ENCODE measurements at places on chromosomes 1 and 21.

DNA sequence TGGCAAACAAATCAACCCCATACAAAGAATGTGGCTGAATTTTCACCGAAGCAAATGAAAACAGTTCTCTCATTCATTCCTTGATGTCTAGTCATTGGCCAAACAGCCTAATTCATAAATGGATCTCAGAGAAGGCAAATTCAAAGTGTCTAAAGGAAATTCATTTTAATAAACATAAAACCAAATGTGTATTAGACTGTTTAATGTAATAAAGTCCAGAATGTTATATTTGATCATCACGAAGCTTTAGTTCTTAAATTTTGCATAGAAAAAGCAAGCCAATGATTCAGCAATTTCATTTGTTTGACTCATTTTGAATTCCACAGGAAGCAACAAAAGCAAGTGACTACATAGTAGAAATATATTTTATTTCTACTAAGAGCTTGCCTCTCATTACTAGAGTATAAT lies 379.2 kb upstream of the ADAMTS5 start:
- DNase-seq, result no peak

DNA sequence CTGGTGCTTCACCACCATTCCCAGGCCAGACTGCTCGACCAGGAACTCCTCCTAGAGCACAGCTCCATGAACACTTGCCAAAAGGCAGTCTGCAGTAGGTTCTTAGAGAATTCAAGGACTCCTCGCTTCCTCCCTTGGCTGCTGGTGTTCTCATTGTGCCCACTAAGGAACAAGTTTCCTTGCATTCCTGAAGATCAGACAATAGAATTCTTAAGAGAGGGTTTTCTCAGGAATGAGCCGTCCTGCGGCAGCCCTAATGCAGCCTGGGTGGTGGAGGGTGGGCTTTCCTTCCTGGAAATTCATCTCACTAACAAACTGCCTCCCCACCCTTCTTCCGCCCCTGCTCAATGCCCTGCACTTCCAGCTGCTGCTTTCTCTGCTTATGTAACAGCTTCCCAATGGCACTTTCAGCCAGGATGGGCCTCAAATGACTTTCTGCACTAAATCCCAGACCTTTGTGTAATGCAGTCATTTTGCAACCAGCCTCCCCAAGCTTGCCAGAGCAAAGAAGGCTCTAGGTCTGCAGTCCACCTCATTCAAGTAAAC lies 287.9 kb downstream of the PLPP3 start:
- DNase-seq, result peak; percentile 5

DNA sequence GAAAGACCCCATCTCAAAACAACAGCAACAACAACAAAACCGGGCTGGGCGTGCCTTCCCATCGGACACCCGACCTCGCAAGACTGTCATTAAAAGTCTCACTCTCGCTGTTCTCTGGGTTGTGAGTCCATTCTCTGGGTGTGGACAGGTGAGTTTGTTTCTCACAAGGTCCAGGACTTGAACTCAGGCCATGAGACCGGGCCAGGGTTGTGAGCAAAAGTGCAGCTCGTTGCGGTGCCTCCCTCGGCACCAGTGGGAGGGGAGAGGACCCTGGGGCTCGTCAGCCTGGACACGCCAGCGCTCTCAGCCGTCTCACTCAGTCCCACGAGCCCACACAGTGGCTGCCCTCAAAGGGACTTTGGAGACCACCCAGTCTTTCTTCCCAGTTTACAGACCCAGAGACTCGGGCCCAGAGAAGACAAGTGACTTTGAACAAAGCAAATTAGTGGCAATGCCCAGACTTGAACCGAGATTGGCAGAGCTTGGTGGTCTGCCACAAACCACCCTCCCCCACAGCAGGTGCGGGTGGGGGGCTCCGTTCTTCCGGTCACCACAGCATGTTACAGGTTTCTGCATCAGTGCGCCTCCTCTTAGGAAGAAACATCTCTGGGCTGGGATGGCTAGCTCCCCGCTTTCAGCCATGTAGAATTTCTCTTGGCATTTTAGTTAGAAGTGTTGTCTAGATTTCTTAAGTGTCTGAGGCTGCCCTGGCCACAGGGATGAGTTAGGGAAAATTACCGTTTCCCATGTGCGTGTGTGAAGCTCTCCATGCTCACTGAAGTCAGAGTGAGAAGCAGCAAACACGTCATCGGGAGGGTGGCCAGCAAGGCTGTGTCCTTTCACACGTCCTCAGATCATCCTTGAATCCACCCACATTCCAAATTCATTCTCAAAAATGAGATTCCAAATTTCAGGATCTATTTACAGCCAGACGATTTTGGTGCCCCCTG lies 28.3 kb downstream of the LRRC3 start:
- DNase-seq, result no peak

GRCh38 chr1:234572966-234573365 lies 37.0 kb downstream of the IRF2BP2 start:
- DNase-seq, result no peak
